NCI-H1436 (cell line): ENCODE measurements at places on chromosomes 16 and 17.

GRCh38 chr16:16080465-16081065 lies 131.1 kb downstream of the ABCC1 start:
- no peak for DNase-seq

GRCh38 chr17:20256144-20256543 lies 211.2 kb downstream of the LGALS9B start:
- peak; percentile 74 for DNase-seq

DNA sequence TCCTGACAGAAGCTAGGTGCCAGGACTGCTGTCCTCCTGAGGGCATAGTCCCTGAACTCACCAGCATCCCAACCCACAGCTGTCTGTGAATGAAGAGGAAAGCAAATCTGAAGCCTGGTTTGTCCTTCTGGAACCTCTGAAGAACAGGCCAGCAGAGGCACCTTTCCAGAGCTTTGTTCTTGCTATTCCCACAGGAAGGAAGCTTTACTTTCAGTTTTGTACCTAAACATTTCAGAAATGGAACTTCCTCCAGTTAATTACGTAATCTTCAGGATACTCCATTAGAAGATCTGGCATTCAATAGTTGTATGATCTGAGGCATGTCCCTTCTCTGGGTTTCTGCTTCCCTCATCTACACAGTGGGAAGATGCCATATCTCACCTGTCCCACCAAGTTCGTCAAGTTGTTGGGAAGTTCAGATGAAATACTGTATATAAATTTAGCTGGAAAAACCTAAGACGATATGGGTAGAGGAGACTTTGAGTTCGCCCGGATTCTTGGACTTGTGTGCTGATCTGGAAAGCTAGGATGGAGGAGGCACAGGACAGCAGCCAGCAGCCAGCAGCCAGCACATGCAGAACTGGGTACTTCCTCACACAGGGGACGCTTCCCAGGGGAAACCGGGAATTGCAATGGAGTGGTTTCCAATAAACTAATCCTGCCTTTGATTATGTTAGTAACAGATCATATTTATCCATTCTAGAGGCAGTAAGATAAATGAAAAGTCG lies 22.4 kb downstream of the NXPH3 start:
- DNase-seq, result no peak

DNA sequence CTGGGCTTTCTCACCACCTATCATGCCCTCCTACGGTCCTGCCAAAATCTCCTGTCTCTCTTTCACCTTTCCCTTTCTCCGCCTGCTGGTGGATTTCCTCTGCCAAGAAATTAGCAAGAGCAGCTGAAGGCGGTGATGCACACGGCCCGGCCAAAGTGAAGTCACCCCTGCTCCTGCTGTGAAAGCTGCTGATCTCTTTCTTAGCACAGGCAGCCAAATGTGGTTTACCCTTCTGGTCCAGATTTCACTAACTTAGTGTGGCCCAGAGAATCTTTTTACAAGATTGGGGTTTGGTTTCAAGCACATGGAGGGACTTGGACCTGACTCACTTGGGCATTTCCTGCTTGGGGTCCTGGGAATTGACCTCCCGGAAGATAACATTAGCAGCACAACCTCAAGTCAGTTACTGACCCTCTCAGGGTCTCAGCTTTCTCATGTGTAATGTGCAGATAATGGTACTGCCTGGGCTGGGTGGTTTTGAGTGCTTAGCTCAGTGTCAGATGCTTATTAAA lies 155.7 kb downstream of the SOCS1 start:
- no peak for DNase-seq

GRCh38 chr17:78172249-78173051 lies 4.1 kb downstream of the SYNGR2 start:
- DNase-seq, result no peak

GRCh38 chr16:185213-185612 lies 5.0 kb downstream of the HBQ1 start:
- no peak for DNase-seq

- no peak for DNase-seq
Measured at GRCh38 chr17:44913676-44914075, 1.6 kb downstream of the GFAP start.

DNA sequence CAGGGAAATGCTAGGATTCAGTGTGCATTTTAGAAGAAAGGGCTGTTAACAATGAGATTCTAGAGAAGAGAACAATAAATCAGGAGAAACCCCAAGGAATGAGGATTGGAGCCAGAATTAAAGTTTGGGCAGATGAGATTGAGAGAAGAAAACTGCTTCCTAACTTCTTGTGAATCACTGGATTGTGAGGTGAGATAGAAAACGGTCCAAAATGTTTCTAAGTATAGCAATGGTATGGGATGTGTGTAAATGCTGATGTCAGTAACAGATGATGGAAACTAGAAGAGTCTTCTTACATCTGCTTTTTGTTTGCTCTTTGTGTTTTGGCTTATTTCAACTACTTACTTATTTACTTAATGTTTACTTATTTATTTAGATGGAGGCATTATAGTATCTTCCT lies 123.0 kb downstream of the KCNJ2 start:
- no peak for DNase-seq

DNA sequence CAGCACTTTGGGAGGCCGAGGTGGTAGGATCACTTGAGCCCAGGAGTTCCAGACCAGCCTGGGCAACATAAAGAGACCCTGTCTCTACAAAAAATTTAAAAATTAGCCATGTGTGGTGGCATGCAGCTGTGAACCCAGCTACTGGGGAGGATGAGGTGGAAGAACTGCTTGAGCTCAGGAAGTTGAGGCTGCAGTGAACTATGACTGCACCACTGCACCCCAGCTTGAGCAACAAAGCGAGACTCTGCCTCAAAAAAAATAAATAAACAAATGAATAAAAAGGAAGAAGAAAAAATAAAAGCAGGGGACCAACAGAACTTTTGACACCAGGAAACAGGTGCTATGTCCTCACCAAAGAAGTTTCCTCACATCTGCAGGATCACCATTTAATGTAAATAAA lies 14.2 kb downstream of the TERF2 start:
- DNase-seq, result no peak

DNA sequence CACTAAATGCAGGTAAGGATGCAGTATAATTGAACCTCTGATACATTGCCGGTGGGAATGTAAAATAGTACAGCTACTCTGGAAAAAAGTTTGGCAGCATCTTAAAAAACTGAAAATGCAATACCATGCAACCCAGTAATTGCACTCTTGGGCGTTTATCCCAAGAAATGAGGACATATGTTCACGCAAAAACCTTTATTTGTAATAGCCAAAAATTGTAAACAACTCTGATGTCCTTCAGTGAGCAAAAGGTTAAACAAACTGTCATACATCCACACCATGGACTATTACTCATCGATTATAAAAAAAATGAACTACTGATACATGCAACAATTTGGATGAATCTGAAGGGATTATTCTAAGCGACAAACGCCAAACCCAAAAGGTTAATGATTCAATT lies 16.9 kb downstream of the SYNRG start:
- DNase-seq, result no peak

DNA sequence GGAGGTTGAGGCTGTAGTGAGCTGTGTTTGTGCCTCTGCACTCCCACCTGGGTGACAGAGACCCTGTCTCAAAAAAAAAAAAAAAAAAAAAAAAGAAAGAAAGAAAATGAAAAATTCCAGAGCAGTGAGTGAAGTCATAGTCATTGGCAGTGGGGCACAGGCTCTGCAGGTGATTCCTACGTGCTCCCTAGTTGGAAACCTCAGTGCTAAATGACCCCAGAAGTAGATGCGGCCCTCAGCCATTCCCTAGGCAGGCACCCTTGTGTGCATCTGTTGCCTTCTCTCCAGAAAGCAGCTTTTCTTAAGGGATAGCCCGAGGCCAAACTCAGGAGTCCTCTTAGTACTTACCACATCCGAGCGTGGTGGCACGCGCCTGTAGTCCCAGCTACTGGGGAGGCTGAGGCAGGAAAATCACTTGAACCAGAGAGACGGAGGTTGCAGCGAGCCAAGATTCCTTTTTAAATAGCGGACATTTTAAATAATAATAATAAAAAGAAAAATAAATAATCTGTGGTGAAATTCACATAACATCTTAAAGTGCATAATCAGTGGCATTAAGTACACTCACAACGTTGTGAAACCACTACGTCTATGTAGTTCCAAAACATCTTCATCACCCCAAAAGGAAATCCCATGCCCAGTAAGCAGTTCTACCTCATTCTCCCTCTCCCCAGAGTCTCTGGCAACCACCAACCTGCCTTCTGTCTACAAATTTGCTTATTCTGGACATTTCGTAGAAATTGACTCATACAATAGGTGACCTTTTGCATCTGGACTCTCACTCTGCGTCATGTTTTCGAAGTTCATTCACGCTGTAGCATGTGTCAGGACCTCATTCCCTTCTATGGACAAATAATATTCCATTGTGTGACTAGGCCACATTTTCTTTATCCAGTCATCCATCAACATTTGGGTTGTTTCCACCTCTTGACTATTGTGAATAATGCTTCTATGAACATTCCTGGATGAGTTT lies 12.5 kb upstream of the SPHK1 start:
- DNase-seq, result no peak

DNA sequence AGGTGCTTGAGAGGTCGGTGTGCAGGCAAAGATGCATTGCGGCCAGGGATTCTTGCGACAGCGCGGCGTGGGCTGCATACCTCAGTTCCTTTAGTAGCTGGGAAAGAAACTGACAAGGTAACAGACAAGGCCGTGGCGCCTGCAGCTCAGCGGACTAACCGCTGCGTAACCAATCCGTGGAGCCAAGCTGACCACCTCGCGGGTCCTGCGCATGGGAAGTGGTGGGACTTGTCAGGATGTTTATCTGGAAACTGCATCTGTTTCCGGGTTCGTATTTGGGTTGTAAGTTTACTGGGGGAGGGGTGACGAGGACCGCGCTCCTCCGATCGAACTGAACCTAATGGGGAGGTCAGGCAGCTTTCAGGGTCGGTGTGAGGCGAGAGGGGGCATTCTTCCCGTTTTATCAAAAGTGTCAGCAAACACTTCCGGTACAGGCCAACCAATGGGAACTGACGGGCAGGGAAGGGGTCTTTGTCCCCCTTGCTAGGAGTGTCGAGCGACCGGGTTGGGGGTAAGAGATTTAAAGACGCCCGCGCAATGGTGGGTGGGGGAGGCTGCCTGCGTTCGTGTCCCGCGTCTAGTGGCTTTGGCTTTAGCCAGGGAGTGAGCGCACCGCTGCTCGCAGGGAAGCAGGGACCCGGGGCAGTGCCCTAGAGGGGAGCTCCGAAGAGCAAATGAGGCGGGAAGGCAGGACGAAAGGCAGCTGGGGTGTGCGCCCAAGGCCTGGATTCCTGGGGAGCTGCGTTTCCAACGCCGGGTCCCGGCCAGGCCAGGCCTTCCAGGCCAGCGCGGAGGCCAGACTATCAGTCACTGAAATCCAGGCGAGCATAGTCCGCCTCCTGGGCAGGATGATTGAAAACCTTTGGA lies 7.0 kb downstream of the IRX6 start:
- DNase-seq, result no peak
